Hypothalamus (tissue), 51 donors: ENCODE measurements at places on chromosomes 12 and 14.

DNA sequence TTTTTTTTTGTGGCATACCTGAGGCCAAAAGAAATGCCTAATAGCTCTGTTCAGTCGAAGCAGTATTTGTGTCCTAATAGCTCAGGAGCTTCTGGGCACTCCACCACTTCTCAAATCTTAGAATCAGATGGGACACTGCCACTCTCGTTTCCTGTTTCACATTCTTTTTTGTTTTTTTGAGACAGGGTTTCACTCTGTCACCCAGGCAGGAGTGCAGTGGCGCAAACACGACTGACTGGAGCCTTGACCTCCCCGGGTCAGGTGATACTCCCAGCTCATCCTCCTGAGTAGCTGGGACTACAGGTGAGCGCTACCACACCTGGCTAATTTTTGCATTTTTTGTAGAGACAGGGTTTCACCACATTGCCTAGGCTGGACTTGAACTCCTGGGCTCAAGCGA lies 52.7 kb downstream of the SPPL3 start:
- DNase-seq: no peak

DNA sequence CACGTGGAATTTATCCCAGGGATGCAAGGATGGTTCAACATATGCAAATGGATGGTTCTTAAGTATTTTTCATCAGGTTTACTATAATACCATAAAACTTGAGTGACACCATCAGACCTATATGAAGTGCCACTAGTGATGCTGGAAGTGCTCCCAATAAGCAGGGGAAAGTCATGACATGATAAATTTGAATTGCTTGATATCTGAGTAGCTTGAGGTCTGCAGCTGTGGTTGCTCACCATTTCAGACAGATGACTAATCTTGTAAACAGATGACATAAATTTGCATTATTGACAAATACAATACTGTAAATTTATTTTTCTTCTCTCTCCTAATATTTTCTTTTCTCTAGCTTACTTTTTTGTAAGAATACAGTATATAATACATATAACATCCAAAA lies 13.7 kb upstream of the PRPF39 start:
- DNase-seq: no peak

DNA sequence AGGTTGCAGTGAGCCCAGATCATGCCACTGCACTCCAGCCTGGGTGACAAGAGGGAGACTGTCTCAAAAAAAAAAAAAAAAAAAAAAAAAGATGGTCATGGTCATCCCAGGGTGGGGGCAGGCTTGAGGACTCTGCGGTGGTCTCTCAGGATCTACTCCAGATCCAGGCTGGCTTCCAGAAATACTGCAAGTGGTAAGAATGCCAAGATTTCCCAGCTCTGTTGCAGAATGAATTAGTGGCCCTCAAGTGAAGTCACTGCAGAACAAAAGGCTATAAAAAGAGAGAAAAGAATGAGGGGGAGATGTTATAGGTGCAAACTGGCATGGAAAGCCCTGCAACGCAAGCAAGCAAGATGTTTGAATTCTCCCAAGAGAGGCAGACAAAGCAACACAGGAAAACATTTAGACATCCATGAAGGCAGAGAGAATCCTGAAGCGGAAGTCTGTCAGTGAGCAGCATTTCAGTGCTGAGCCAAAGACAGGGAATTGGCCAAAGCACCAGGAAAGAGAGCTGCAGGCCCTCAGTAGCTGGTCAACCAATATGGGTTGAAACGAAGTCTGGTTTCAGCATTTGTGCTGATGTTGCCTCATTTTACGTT lies 31.9 kb upstream of the ETFBKMT start:
- no peak for DNase-seq

GRCh38 chr12:94430304-94430703 lies 29.4 kb downstream of the CEP83 start:
- no peak for DNase-seq

- no peak for DNase-seq
Measured at GRCh38 chr14:101069666-101070362, 166.3 kb upstream of the RTL1 start.

DNA sequence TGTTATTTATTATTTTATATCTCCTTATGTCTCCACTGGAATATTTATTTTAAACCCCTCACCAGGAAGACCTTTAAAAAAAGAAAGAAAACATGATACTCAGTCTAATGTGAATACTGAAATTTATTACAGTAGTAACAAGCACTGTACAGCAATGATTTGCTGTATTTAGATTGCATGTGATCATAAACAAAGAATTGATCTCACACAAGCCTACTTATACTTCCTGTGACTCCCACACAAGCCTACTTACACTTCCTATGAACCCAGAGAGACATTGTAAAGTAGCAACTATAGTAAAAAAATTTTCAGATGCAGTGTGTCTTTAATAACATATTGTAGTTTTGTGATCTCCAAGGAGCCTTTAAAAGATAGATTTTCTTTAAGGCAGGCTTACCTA lies 142.7 kb upstream of the SYT1 start:
- no peak for DNase-seq

- DNase-seq: no peak
Measured at GRCh38 chr14:44361083-44361482, 146.0 kb downstream of the FSCB start.

DNA sequence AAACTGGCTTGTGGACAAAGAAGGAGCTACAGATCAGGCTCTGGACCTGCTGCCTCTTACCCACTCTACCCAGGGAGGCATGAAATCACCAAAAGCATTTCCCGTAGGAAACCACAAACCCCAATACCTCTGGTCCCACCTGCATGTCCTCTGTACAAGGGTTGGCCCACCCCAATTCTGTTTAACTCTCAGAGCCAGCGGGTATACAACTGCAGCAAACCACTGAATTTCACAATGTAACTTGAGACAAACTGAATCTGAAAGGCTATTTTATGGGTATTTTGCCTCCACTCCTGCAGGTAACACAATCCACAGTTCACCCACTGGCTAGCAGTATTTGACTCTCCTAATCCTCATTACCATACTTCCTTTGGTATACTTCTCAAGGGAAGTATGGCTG lies 16.5 kb downstream of the SIX1 start:
- no peak for DNase-seq

DNA sequence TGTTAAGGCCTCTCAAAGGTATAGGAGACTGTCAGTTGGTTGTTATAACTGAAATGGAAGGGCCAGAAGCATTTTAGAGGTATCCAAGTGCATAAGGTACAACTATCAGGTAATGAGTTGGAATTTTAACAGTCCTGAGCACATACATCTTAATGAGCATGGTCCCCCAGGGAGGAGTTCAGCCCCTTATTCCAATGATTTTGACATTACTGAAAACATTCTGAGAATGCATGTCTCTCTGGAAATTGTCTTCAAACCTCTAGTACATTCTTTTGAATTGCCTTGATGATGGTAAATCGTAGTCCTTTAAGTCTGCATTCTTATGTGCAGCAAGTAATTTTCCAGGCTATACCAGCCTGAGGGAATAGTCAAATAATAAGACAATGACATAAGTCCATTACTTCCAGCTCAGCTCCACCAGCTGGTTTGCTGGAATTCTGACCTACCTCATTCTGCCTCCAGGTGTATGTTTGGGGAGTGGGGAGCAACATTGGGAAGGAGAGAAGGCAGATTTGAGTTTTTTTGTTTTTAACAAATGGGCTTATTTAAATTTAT lies 239.2 kb downstream of the MSRB3 start:
- DNase-seq: no peak

GRCh38 chr14:77516126-77516525 lies 17.5 kb upstream of the ISM2 start:
- DNase-seq: no peak

DNA sequence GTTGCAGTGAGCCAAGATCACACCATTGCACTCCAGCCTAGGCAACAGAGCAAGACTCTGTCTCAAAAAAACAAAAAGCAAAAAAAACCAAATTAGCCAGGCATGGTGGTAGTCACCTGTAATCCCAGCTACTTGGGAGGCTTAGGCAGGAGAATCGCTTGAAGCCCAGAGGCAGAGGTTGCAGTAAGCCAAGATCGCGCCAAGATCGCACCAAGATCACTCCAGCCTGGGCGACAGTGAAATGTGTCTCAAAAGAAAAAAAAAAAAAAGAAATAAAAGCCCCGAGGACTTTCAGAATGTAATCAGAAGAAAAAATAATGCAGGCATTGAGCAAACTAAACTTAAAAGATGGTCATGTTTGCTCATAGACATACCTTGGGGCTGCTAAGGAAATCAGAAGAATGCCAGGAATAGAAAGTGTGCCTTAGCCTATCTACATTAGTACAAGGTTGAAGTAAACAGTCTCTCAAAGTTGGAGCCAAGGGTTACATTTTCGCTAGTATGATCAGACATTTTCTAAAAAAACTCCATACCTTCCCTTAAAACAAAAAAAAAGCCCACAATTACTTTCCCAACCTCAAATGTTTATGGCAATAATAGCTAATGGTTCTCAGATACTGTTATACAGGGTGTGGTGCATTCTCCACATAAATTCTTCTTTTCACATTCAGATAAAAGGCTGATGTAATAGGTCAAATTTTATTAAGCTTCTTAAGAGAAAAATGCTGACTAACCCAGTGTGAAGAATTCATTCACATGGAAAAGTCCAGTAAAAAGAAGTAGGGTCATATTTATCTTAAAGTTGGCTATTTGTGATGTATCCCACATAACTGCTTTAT lies 15.8 kb downstream of the DTD2 start:
- no peak for DNase-seq

- DNase-seq: no peak
Measured at GRCh38 chr12:117525766-117526165, 164.3 kb upstream of the NOS1 start.

GRCh38 chr14:73007835-73008234 lies 19.1 kb downstream of the ZFYVE1 start:
- DNase-seq: no peak

GRCh38 chr12:28793581-28794151 lies 355.4 kb upstream of the FAR2 start:
- no peak for DNase-seq

DNA sequence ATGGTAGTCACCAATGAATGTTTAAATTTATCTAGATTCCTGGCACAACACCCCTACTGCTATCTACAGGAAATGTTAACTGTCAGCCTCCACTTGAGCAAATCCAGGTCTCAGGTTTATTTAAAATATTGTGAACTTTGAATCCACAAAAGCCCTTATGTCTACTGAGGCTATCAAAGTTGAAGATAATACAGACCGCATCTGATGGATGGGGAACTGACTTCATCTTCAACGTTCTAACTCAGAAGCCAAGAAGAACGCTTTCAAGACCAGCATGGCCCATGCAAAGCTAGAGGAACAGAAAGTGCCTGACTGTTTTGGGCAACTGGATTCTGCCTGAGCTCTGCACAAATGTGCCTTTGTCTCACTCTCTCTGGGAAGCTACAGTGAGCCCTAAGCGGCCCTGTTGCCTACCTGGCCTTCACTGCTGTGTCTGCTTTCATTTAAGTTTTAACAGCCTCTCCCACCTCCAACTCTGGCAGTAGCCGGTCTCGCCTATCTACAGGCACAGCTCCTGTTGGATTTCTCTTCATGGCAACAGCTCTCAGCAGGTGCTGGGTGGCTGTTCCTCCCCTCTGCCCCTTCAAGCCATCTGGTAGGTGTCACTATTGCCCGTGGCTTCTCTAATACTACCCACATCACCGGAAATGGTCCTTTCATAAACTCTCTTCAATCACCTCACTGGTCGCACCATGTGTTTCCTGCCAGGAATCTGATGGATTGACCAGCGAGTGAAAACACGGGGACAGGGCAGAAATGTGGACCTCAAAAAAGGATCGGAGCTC lies 112.1 kb upstream of the OVCH1 start:
- DNase-seq: no peak

DNA sequence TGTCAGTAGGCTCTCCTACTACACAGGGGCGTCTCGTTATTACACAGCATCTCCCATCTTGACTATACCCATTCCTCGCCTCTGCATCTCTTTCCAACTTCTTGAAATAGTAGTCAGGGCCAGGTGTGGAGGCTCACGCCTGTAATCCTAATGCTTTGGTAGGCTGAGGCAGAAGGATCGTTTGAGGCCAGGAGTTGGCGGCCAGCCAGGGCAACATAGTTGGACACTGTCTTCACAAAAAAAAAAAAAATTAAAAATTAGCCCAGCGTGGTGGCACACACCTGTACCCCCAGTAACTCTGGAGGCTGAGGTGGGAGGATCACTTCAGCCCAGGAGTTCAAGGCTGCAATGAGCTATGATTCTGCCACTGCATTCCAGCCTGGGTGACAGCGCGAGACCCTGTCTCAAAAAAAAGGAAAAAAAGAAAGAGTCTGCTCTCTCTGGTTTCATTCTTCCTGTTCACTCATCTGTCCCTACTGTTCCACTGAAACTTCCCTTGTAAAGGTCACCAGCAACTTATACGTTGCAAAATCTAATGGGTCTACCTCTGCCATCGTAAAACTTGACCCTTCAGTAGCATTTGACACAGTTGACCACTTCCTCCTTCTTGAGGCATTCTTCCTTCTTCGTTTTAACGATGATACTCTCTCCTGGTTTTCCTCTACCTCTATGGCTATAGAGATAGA lies 41.0 kb upstream of the PTGR2 start:
- no peak for DNase-seq

GRCh38 chr12:93798279-93799151 lies 121.3 kb downstream of the CRADD start:
- DNase-seq: no peak

DNA sequence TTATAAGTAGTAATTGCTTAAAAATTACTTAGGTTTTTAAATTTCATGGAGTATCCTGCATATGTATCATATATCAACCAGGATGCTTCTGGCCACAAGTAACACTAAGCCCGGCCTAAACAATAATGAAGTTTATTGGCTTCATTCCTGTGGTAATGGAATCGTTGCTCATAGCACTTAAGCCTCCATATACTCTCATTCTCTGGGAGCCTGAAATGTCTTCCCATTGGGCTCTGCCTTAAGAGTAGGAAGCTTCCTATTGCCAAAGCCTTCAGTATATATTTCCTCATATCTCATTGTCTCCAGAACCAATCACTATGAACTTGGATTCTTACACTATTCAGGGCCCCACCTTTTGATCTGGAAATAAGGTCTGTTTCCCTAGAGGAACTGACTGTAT lies 83.8 kb upstream of the DNM1L start:
- no peak for DNase-seq

GRCh38 chr12:123967121-123967586 lies 5.5 kb downstream of the CCDC92 start:
- DNase-seq: no peak

- no peak for DNase-seq
Measured at GRCh38 chr14:59629444-59630287, 53.1 kb upstream of the CCDC175 start.

GRCh38 chr12:61414470-61414869 lies 845.7 kb upstream of the USP15 start:
- no peak for DNase-seq

DNA sequence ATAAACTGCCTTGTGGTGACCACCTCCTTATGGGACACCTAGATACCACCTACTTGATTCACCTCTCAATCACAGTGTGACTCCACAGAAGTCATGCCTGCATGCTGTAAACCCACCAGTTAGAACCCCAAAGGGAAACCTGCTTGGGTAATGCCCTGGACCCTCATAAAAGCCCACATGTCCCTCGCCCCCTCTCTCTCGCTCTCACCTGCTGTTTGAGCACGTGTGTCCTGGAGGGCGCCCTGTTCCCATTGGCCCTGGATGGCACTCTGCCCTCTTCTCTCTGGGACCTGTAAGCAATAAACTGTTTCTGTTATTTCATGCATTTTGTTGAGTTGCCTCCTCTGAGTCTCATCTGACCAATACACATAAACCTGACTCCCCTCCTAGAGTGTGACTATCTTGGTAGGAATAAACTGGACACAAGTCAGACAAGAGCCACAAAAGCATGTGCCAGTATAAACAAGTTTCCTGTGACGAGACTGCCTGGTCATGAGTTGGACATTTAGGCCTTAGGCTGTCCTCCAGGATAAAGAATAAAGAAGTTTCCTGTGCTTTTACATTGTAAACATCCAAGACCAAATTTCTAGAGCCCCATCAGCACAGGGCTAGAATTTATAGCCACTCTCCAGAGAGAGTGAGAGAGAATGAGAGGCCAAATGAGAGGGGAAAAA lies 8.6 kb downstream of the IFI27L2 start:
- DNase-seq: no peak
